ENCODE measurements at places on chromosomes 5 and 9. TPM values are rescaled to one million over a fixed set of nuclear protein-coding genes. Genes with fewer than 3 reads are reported as not detected.

DNA sequence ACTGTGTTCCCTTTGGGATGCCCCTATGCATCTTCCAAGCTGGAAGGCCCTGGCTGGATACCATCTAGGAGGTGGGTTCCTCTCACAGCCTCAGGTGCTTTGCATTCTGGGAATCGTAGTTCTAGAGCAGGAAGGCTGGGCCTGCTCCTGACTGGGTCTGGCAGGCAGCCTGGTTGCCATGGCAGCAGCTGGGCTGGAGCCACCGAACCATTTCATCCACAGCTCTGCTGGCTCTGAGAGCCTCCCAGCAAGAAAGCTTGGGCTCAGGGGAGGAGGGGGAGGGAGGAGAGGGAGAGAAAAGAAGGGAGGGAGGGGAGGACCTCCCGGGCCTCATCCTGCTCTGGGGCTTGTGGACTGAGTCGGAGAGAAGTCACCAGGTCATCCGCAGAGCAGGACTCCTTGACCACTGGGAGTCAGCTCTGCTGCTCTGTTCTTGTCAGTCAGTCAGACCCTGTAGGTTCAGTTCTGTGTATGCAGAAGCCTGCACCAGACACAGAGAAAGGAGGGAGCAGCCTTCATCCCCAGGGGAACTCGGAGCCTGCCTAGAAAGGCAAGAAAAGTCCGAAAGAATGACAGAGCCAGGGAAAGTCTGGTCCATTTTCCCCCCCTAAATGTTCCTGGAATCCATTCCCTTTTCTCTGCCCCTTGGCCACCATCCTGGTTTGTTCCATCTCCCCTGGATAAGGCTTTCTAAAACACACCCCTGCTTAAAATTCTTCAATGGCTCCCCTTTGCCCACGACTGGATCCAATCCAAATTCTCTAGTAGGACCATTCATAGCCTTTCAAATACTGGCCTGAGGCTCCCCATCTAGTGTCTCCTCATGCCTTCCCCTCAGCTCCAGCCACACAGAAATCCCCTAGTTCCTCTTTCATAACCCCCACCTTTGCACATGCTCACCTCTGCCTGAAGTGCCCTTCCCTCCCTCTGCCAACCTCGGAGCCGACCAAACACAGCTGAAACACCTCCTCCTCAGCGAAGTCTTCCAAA lies 65.4 kb upstream of the ARAP3 start:
- no peaks in the 10 kb centered on the region for H3K36me3 ChIP-seq
- H3K27ac ChIP-seq: no peak overlapping the region
- peaks cover 33% of the 10 kb centered on the region for H3K27me3 ChIP-seq
- DNase-seq: peak; percentile 38
- no peaks in the 10 kb centered on the region for H3K4me1 ChIP-seq

The INSL6 gene
- not detected for total RNA-seq

GRCh38 chr5:170166101-170166500 lies 60.4 kb downstream of the FOXI1 start:
- no peak for DNase-seq
- no peaks in the 10 kb centered on the region for H3K36me3 ChIP-seq
- H3K4me3 ChIP-seq: no peak overlapping the region
- H3K27ac ChIP-seq: no peak overlapping the region
- no peaks in the 10 kb centered on the region for H3K4me1 ChIP-seq
- H3K27me3 ChIP-seq: no peaks in the 10 kb centered on the region

GRCh38 chr5:179403426-179404147 lies 58.3 kb upstream of the ADAMTS2 start:
- DNase-seq: no peak
- no peaks in the 10 kb centered on the region for H3K27me3 ChIP-seq
- no peak overlapping the region for H3K27ac ChIP-seq
- H3K36me3 ChIP-seq: no peaks in the 10 kb centered on the region

DNA sequence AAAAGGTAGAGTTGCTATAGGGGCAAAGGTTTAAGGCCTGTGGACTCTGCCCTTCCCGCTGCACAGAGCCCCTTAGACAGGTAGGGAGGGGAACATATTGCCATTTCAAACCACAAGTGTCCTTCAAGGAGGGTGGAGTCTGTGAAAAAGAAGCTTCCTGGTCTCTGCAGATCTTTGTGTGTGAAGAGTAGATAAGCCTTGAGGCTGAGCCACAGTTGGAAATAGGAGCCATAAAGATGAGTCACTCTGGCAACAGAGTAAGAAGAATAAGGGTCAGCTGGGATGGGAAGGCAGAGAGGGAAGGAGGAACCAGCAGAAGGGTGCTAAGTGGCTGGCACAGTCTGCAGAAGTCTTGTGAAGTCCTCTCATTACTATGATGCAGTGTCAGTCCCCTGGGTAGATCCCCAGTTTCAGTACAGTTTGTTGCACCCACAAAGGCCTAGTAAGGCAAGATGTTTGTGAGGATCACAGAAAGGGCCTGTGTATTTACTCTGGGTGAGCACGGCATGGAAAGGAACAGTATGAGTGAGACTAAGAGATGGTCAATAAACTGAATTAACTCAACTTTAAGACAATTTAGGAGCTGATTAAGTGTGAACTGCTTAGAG lies 18.1 kb downstream of the GRXCR2 start:
- H3K4me3 ChIP-seq: no peak overlapping the region
- H3K27me3 ChIP-seq: no peaks in the 10 kb centered on the region
- no peak overlapping the region for H3K27ac ChIP-seq
- H3K4me1 ChIP-seq: peaks cover 10% of the 10 kb centered on the region
- DNase-seq: peak; percentile 83
- H3K36me3 ChIP-seq: no peaks in the 10 kb centered on the region

DNA sequence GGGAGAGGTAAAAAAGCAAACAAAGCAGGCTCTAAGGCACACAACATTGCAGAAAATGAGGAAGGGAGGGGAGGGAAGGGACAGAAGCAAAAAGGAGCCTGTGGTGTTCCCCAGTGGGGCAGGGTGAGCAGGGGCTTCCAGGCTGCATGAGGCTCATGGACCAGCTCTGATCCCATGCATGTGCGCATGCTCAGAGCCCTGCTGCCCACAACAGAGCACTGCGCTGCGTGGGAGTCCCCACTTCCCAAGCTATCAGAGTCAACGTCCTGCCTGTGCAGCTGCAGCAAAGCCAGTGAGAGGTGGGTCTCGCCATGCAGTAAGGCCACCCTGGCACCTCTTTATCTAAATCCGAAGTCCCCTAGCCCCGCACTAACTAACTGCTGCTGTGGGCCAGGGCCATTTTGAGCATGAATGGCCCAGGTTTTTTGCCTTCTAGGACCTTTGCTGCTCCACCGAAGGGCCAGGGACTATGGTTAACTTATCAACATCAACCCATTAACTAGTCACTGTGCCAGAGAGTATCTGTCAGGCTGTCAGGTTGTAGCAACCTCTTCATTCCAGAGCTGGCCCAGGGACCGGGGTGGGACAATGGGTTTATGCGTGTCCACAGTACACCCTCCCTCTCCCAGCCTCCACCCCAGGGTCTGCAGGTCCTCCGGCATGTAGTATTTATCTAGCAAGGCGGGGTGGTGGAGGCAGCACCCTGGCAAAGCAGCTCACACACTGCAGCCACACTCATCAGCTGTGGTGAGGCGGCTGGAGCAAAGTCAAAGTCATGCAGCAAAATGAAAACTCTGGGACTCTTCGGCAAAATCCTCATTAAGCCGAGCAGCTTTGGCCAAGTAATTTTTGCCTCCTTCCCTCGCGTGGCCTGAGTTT lies 123.6 kb downstream of the SAXO1 start:
- no peak for DNase-seq
- peaks cover 19% of the 10 kb centered on the region for H3K4me1 ChIP-seq
- H3K27me3 ChIP-seq: 0 out of 2 replicates have a peak, but pooled peaks cover 2% of the 10 kb centered on the region
- no peak overlapping the region for H3K4me3 ChIP-seq

DNA sequence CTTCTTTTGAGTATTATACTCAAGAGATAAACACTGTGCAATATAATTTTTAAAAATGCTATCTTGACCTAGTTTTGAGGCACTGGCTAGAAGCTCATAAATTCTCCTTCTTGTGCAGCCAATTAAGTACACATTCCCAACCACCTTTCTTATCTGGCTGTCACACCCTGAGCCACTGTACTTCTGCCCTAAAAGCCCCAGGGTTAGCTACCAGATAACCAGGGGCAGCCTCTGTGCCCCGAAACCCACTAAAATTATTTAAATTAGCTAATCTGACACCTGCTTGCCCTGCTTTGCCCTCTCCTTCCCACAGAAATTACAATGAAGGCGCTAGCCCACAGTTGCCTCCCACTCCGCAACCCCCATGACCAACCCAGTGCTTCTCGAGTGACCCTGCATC lies 597.3 kb upstream of the TYRP1 start:
- H3K36me3 ChIP-seq: no peaks in the 10 kb centered on the region
- no peaks in the 10 kb centered on the region for H3K4me1 ChIP-seq
- no peak for DNase-seq
- no peaks in the 10 kb centered on the region for H3K27me3 ChIP-seq

The NEUROG1 gene
- not detected for total RNA-seq

DNA sequence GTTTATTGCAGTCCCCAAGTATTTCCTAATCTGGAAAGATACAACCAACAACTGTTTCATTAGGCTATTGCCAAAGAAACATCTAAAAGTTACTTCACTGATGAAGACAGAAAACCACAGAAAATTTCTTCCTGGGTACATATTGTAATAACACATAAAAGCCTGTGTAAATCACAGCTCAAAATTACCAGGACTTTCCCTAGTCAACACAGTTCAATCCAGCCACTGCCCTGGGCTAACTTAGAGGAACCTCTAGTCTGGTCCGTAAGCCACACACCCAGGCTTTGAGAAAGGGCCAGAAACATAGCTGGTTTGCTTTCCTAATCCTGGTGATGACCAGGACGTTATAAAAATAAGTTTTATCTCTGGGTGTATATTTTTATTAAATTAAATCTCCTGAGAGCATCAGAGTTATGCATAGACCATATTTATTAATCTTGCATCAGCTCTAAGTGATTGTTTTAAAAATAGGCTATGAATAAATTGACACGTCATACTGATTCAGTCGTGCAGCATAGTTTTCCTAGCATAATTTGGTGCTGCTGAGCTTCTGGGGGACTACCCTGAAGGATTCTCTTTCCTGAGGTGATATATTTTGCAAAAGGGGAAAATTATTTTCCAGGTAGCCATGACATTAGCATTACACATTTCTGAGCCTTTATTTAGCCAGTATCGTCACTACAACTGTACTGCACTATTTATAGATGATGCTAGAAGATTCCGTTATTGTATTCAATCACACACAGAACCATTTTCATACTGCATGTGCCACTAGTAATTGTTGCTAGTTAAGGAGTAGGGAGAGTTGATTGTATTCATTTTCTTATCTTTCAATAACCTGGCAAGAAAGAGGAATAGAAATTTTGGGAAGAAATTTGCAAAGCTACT lies 12.6 kb upstream of the MUSK start:
- peaks cover 8% of the 10 kb centered on the region for H3K4me1 ChIP-seq
- no peaks in the 10 kb centered on the region for H3K36me3 ChIP-seq
- DNase-seq: peak; percentile 58

GRCh38 chr5:72163349-72163983 lies 56.2 kb downstream of the MAP1B start:
- H3K27ac ChIP-seq: no peak overlapping the region
- H3K36me3 ChIP-seq: 0 out of 2 replicates have a peak, but pooled peaks cover 2% of the 10 kb centered on the region
- peaks cover 36% of the 10 kb centered on the region for H3K4me1 ChIP-seq

GRCh38 chr9:34996181-34996904 lies 6.8 kb downstream of the DNAJB5 start:
- H3K36me3 ChIP-seq: peaks cover 19% of the 10 kb centered on the region
- no peaks in the 10 kb centered on the region for H3K27me3 ChIP-seq
- H3K27ac ChIP-seq: no peak overlapping the region
- no peak overlapping the region for H3K4me3 ChIP-seq

The IL7R gene
- 56.9 TPM for total RNA-seq

The SLC6A7 gene
- total RNA-seq: not detected

GRCh38 chr5:16578474-16578883 lies 38.3 kb downstream of the RETREG1 start:
- no peak overlapping the region for H3K4me3 ChIP-seq
- peaks cover 12% of the 10 kb centered on the region for H3K27me3 ChIP-seq
- no peaks in the 10 kb centered on the region for H3K36me3 ChIP-seq
- H3K4me1 ChIP-seq: peaks cover 5% of the 10 kb centered on the region

The IGFBPL1 gene
- total RNA-seq: under 0.01 TPM

DNA sequence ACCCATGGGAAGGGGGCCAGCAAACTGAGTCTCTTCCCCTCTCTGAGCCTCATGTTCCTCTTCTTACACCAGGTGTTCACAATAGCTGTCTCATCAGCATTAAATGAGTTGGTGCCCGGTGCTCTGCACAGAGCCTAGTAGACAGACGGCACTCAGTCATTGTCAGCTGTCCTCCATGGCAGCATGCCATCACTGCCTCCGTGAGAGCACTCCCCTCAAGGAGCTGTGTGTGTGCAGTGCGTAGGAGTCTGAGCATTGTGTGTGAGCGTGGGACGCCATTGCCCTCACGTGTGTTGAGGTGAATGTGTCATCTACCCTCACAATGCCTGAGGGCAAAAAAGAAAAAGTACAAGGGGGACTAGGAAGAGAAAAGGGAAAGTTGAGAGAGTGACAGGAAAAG lies 536.5 kb downstream of the CDK5RAP2 start:
- H3K4me1 ChIP-seq: no peaks in the 10 kb centered on the region
- H3K4me3 ChIP-seq: no peak overlapping the region
- H3K36me3 ChIP-seq: no peaks in the 10 kb centered on the region

DNA sequence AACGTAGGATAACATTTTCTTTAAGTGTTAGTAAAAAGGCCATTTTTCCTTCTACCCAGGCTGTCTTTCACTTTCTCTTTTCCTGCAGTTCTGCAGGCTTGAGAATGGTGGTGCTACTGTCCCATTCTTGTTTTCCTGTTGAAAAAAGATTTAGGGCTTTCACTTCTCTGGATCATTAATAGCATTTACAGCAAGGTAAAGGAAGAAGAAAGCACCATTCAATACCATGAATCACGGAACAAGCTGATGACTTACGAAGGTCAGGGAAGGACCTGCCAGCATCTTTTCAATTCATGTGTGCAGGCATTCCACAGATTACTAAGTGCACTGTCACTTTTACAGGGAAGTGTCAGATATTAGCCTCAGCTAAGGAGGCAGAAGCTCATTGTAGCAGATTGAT lies 292.8 kb downstream of the YTHDC2 start:
- H3K27me3 ChIP-seq: no peaks in the 10 kb centered on the region
- H3K36me3 ChIP-seq: no peaks in the 10 kb centered on the region
- no peaks in the 10 kb centered on the region for H3K4me1 ChIP-seq
- DNase-seq: peak; percentile 34
- peak overlapping the region; percentile 22 for H3K4me3 ChIP-seq

GRCh38 chr5:90308787-90309585 lies 100.6 kb downstream of the CETN3 start:
- DNase-seq: no peak
- no peaks in the 10 kb centered on the region for H3K36me3 ChIP-seq
- H3K4me3 ChIP-seq: no peak overlapping the region
- H3K4me1 ChIP-seq: no peaks in the 10 kb centered on the region
- H3K27me3 ChIP-seq: no peaks in the 10 kb centered on the region

GRCh38 chr9:7243838-7244237 lies 486.1 kb downstream of the KDM4C start:
- H3K36me3 ChIP-seq: no peaks in the 10 kb centered on the region
- no peak for DNase-seq
- peaks cover 1% of the 10 kb centered on the region for H3K4me1 ChIP-seq

The CCL27 gene
- total RNA-seq: 0.18 TPM

DNA sequence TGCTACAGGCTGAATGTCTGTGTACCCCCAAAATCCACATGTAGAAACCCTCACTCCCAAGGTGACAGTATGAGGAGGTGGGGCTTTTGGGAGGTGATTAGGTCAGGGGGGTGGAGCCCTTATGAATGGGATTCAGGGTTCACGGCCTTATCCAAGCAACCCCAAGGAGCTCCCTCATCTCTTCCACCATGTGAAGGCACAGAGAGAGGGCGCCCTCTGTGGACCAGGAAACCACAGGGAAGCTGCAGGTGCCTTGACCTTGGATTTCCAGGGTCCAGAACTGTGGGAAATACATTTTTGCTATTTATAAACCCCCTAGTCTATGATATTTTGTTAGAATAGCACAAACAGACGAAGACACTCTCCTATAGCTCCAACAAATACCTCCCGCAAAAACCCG lies 53.6 kb upstream of the IRX2 start:
- H3K4me1 ChIP-seq: no peaks in the 10 kb centered on the region
- no peaks in the 10 kb centered on the region for H3K27me3 ChIP-seq
- no peaks in the 10 kb centered on the region for H3K36me3 ChIP-seq
- no peak overlapping the region for H3K27ac ChIP-seq
- H3K4me3 ChIP-seq: no peak overlapping the region
